ENCODE measurements at places on chromosomes 6 and 20.

DNA sequence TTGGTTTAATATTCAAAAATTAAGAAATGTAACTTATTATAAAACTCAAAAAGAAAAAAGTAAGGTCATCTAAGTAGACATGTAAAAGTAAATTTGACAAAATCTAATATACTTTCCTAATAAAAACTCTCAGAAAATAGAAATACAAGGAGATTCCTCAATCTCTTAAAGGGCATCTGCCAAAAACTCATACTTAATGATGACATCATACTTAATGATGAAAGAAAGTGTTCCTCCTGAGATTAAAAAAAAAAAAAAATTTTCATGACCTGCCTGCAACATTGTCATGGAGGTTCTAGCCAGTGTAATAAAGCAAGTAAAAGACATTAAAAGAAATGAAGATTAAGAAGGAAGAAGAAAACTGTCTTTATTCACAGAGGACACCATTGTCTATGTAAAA lies 325.7 kb upstream of the BTBD3 start:
- no peak for DNase-seq

- no peak for DNase-seq
Measured at GRCh38 chr6:45535933-45536332, 158.2 kb upstream of the SUPT3H start.

DNA sequence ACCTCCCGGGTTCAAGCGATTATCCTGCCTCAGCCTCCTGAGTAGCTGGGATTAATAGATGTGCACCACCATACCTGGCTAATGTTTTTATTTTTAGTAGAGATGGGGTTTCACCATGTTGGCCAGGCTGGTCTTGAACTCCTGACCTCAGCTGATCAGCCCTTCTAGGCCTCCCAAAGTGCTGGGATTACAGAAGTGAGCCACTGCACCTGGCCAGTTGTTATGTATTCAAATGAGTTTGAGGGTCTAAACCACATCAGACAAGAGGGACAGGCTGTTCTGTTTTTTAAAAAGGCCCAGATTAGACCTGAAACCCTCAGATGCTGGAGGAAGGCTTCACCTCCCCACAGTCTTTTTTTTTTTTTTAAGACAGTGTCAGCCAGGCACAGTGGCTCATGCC lies 4.1 kb upstream of the SPAG4 start:
- DNase-seq = no peak

- no peak for DNase-seq
Measured at GRCh38 chr6:32108727-32109113, 418 bp downstream of the TNXB start.

GRCh38 chr20:50664254-50664653 lies 27.1 kb downstream of the RIPOR3 start:
- no peak for DNase-seq

GRCh38 chr6:144659202-144660182 lies 374.4 kb downstream of the UTRN start:
- no peak for DNase-seq

DNA sequence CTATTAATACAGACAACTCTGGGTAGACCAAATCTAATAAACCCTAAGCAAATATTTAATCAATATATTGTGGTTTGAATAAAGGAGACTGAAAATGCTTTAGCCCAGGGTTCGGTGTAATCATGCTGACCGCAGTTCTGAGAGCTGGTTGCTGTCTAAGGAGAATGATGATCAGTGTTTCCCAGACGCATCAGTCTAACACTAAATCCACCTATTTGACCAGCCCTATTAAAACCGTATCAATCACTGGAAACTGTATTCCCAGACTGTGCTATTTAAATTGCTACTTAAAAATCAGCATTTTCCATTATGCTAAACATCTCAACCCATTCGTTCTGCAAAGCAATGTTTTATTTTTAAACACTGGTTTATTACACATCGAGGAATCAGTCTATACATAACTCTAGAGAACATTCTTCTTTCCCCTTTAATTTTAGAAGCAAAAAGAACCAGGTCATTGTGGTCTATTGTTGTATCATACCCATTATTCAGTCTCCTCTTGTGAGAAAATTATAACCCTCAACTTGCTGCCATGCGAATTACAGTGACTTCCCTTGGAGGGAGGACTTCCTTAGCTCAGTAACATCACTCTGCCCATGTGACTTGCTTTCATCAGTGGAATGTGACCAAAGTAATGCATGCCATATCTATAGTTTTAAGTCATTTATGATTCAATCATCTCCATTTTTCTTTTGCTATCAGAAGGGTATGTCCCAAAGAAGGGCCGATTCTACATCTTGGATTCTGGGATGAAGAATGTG lies 515.2 kb upstream of the JAG1 start:
- no peak for DNase-seq

- no peak for DNase-seq
Measured at GRCh38 chr6:109912118-109912517, 66.0 kb upstream of the GPR6 start.
